ENCODE measurements at places on chromosomes 5 and 9.

DNA sequence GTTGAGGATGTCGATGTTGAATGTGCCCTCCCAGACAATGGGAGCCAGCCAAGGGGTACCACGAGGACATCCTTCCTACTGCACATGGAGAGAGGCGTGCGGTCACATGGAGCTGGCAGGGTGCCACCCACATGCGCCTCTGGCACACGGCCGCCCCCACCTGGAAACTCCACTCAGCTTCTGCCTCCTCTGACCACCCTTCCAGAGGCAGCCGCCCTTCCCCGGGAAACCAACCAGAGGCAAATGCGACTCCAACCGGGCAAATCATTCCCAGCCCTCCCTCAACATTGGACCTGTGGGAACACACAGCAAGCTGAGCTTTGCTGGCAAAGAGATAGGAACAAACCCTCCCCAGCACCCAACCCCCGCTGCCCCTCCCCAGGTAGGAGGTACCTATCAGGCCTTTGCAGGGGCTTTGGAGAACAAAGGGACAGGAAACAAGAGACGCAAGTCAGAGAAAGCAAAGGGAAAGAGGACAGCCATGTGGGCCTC lies 17.5 kb downstream of the ABO start:
- DNase-seq: peak; percentile 33

- no peak for DNase-seq
Measured at GRCh38 chr5:127076315-127077129, 3.2 kb upstream of the C5orf63 start.

DNA sequence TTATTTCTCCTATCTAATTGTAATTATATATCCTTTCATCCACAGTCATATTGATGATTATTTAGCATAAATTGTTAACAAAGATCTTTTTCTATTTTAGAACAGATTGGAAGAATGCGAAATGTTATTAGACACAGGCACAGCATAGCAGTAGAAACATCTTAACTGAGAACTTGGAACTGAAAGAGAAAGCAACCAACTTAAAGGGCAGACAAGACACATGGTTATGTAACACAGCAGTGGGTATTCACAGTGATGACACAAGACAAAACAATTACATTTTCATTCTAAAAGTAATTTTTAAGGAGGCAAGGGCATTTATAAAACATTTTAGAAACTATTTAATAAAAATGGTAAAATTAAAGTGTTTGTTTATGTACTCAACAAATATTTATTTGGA lies 57.7 kb upstream of the MEF2C start:
- no peak for DNase-seq

DNA sequence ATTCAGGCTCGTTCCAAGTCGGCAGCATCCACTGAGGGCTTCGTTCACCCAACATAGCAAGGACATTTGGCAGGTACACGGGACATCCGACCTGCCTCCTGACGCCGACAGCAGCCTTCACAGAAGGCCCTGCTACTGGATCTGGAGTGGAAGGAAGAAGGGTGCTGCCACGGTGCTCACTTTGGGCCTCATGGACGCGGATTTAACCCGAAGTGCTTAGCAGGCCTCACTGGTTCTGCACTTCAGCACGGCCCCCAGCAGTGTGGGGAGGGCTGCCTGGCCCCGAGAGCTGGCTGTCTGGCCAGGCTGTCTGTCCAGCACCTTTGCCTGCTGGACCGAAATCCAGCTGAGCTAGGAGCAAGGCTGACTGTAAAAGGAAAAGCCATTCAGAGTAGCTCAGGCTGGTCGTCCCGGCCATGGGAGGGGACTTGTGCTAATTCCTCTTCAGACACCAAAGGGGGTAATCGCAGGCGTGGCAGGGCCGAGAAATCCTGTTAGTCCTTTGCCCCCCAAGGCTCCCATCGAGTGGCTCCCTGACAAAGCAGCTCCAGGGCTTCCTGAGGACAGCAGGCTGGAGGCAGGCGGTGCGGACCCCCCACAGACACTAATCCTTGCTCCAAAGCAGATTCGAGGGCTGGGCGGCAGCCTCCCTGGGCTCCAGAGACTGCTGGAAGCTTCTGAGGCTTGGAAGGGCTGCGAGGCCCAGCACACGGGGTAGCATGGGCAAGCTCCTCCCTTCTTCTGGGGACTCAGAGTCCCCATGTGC lies 11.1 kb upstream of the RXRA start:
- no peak for DNase-seq

DNA sequence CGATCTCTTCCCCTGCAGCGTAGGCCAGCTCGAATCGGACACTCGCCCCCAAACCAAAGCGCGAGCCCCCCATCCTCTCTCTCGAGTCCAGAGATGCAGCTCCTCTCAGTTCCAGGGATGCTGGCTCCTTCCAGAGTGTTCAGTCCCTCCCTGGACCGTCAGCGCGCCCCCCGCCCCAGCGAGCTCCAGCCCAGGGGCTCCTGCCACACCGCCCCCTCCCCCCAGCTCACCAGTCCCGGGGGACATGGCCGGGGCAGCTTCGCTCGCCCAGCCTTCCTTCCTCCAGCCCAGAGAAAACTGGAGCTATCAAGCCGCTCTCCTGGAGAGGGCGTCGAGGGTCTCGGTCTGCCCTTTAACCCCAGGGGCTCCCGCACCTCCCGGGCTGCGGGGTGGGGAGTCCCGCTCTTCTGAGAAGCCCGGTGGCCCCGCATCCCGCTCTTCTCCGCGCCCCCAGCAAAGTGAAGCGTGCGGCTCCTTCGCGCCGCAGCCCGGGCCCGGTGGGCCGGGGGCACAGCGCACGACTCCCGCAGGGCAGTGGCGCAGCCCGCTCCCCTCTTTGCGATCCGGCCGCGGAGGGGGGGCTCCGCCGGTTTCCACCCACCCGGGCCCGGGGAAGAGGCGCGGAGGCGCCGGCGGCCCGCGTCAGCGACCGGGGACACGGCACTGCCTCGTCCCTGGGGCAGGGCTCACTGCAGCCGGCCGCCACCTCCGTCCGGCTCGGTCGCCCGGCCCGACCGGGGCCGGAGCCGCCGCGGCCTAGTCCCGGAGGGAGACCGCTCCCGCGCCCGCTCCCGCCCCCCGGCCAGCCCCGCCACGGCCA lies 587 bp downstream of the MIER3 start:
- peak; percentile 79 for DNase-seq

DNA sequence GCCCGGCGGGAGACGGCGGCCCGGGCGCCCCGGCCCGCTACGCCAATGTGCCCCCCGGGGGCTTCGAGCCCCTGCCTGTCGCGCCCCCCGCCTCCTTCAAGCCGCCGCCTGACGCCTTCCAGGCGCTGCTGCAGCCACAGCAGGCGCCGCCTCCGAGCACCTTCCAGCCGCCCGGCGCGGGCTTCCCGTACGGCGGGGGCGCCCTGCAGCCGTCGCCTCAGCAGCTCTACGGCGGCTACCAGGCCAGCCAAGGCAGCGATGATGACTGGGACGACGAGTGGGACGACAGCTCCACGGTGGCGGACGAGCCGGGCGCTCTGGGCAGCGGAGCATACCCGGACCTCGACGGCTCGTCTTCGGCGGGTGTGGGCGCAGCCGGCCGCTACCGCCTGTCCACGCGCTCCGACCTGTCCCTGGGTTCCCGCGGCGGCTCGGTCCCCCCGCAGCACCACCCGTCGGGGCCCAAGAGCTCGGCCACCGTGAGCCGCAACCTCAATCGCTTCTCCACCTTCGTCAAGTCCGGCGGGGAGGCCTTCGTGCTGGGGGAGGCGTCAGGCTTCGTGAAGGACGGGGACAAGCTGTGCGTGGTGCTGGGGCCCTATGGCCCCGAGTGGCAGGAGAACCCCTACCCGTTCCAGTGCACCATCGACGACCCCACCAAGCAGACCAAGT lies 723 bp downstream of the SNX18 start:
- DNase-seq: peak; percentile 83

- no peak for DNase-seq
Measured at GRCh38 chr5:31401691-31402090, 130.2 kb downstream of the DROSHA start.

DNA sequence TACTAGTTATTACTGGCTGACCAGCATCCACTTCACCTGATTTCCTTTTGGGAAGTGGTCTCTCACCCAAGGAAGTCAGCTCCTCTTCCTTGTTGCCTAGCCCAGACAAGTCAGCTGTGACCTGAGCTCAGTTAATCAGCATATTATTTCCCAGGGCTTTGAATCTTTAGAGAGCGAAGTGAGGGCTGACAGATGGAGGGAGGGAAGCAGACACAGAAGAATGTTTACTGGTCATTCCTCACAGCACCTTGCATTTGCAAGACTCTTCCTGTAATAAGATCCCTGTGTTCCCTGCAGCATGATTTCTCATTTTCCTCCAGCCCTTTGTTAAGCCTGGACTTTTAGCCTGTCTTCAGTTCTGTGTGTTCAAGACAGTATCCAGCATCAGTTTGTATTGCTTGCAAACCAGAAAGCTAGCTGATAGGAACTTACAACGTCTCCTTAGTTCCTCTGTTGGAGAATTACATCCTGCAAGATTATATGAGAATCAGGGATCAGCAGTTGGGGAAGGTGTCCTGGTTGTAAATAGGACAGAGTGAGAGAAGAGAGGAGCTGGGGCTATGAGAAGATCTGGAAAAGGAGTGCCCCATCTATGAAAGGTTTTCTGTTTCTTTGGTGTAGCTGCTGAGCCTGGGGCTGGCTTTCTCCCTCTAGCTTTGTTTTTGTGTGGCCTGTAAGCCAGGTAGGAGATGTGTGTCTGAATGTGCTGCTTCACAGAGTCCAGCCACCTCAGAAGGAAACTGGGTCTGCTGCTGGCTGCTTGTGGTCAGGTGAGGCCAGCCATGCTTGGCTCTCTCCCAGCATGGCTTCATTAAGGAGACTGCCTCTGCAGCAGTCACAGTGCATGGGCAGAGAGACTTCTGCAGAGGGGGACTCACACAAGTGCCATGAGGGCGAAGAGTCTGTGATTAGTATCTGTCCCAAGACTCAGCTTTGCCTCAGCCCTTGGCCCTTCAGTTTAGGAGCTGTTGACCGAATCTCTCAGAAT lies 50.3 kb downstream of the MAN2A1 start:
- DNase-seq: no peak

DNA sequence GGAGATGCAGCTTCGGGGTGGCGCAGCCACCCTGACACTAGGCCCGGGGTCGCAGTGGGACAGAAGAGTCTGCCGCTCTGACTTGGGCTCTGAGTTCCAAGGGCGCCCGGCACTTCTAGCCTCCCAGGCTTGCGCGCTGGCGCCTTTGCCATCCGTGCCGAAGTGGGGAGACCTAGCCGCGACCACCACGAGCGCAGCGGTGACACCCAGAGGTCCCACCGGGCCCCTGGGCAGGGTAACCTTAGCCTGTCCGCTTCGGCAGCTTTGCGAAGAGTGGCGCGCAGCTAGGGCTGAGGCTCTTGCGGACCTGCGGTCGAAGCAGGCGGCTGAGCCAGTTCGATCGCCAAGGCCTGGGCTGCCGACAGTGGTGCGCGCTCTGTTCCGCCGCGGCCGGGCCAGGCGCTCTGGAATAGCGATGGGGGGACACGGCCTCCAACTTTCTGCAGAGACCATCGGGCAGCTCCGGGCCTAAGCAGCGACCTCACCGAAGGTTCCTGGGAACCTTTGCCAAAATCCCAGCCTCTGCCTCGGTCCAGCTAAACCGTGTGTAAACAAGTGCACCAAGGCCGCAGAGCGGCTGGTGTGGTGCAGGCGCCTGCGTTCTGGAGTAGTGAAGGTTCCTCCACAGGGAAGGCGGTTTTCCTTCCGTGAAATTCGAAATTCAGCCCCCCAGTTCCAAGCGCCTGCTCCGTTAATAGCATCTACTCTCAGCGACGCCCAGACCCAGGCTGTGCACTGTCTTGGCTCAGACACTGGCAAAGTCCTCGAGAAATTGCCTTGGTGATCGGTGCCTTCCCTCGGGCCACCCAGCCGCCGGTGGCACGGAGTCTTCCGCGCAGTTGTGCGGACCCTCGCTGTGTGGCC lies 7.4 kb downstream of the TLX3 start:
- DNase-seq: no peak

DNA sequence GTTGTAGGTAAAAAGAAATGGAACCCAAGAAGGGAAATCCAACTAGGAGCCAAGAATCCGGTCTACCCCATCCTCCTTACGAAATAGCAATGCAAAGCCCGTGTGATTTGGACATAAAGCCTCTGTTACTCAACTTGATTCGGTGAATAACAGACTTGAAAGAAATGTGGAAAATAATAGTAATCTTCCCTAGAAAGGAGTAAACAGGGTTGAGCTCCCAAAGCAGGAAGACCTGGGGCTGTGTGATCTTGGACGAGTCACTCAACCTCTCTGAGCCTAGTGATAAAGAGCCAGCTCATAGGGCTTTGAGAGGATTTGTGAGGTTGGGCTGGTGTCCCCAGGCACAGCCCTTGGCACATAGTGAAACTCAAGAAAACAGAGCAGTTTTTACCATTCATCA lies 42.7 kb upstream of the IL17B start:
- no peak for DNase-seq

GRCh38 chr5:91024206-91024605 lies 358.9 kb downstream of the ARRDC3 start:
- no peak for DNase-seq

DNA sequence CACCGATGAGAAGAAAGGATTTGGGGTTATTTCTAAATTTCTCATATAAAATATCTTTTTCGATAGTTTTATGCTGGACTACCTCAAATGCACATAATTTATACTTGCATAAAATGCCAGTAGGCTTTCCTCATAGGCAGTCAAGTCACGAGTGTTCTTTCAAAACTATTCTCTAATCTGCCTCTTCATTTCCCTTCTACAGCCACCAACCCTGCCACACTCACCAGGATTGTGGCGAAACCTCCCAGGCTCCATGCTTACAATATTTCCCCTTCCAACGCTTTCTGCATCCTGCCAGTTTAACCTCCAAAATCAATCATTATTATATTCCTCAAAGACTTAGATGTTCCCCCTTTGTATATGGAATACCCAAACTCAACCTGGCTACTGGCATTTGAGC lies 65.4 kb downstream of the FRMD3 start:
- DNase-seq: no peak

DNA sequence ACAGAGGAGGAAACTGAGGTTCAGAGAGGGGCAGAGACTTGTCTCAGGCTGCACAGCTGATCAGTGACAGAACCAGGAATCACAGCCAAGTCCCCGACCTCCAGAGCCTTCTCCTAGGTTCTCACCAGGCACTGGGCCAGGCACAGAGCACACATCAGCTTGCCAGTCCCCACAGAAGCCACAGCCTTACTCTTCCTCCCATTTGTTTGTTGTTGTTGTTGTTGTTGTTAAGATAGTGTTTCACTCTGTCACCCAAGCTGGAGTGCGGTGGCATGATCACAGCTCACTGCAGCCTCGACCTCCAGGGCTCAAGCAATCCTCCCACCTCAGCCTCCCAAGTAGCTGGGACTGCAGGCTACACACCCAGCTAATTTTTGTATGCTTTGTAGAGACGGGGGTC lies 41.4 kb downstream of the NAIF1 start:
- DNase-seq: no peak

DNA sequence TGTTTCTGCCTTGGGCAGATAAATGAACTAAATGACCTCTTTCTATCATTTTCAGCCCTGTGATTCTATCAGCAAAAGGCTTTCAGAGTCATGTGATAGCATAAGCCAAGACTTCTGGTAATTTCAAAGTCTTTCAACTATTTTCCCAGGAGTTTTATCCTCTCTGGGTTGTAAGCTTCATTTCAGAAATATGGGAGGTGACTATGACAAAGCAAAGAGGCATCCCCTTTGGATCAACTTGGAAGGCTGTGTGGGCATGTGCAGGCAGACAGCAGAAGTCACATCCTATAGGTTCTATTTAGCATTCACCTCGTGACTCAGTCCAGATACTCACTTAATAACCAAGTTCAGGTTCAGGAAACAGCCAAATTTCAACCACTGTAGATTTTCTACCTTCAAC lies 149.0 kb upstream of the FST start:
- no peak for DNase-seq

- DNase-seq: no peak
Measured at GRCh38 chr5:74643111-74643562, 2.6 kb upstream of the ENC1 start.
